Activated CD4-positive, alpha-beta T cell treated with anti-CD3 and anti-CD28 coated beads, Interleukin-2, amount 50 U/mL, for 24 hours (primary cell): ENCODE measurements at places on chromosomes 12 and 14.

DNA sequence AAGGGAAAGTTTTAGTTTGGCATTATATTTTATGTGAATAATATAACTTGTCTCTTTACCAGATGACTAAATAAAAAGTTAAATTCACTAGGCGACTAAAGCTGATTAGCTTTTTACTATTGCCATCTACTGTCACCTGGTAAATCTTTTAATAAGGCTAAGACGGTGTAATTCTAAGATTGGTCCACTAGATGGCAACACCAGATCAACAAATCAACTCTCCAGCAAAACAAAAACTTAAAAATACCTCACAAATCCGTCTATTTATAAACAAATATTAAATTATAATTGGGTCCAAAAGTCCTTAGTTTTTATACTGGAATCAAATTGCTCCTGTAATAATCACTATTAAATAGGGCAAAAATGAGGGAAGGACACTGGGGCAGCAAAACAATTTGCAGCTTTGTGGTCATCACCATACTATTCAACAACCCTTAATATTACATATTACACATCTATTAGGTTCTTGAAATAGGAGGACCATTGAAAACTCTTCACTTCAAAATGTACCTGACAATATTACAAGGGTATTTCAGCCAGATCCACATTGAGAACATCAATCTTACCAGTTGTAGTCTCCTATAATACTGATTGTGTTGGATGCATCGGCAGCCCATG lies 47.9 kb downstream of the GALC start:
- no peak for DNase-seq

DNA sequence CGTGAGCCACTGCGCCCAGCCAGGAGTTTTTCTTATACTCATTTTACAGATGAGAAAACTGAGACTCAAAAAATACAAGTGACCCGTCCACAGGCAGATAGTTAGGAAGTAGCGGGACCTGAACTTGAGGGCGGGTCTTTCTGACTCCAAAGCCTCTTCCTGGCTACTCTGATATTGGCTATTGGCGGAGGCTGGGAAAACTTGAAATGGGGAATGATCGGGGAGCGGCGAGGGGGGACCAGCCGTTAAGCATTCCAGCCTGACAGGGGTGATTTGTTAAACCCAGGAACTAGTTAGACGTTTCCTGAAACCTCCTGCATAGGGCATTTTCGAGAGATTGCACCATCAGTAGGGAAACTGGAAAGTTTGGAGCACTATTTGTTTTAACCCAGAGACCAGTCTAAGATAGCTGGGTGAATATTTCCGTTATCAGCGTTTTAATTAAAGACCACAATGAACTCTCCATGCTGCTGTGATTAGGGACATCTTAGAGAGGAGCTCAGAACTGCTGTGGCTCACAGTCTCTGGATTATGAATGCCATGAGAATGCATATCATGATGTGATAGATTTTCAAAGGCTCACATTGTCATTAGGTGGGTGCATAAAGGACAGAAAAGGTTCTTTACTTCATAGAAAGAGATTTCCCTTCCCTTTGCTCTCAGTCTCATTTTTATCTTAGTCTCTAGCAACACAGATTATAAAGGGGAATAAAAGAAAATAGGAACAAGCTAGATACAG lies 2.5 kb downstream of the NR1H4 start:
- DNase-seq = no peak

GRCh38 chr14:49977126-49977841 lies 84.4 kb downstream of the ARF6 start:
- no peak for DNase-seq

- DNase-seq = no peak
These were observed 3.7 kb upstream of the FAIM2 start for GRCh38 chr12:49907352-49907751.

- DNase-seq = no peak
These were observed 5.7 kb downstream of the TPCN1 start for GRCh38 chr12:113226696-113227568.

DNA sequence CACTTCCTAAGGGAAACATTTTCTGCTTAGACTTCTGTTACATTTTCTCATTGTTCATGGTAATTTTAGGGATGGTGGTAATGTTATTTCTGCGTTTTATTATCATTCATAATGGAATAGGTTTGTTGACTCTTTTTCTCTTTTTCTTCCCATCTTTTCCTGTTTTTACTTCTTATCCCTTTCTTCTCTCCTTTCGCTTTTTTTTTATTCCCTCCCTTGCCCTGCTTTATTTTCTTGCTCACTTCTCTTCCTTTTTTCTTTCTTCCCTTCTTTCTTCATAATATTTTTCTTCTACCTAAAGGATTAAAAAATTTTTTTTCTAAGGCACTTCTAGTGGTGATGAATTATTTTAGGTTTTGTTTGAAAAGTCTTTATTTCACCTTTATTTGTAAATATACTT lies 45.6 kb downstream of the CNOT2 start:
- DNase-seq = no peak

DNA sequence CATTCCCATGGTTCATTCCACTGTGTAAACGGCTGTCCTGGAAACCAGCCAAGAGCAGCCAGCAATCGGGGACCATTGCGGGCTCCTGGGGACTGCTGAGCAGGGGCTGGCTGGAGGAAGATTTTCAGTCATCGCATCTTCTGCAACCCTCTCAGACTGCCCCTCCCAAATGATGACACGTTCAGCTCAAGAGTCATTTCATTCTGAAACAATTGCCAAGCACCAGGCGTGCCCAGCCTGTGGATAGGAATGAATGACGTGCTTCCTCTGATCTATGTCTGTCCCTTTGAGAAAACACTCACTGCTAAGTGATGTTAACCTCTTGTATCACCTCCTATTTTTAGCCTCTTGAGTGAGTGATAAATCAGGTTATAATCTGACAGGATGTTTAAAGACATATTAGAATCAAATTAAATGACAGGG lies 62.0 kb downstream of the NDUFA12 start:
- peak; percentile 3 for DNase-seq

- DNase-seq = no peak
These were observed 5.3 kb upstream of the TSPAN8 start for GRCh38 chr12:71162832-71163763.

DNA sequence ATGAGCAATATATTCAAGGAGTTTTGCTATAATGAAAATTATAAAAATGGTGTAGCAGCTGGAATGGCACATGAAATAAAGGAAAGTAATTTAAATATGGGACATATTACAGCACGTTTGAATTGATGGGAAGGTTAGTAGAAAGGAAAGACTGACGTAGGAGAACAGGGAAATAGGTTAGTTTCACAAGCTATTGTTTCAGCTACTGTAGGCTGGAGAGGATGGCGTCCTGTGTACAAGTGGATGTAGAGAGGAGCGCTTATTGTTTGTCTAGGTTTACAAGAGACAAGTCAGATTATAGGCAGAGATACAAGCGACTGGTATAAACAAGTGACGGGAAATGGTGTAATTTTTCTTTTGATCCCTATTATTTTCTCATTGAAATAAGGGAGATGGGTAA lies 431.2 kb upstream of the PDE3A start:
- DNase-seq = no peak

- DNase-seq = no peak
These were observed 21.8 kb downstream of the AHNAK2 start for GRCh38 chr14:104956290-104956890.

- no peak for DNase-seq
These were observed 1.5 kb downstream of the MTERF2 start for GRCh38 chr12:106985479-106985878.

- DNase-seq = no peak
These were observed 38.6 kb downstream of the VWF start for GRCh38 chr12:6085841-6086240.

DNA sequence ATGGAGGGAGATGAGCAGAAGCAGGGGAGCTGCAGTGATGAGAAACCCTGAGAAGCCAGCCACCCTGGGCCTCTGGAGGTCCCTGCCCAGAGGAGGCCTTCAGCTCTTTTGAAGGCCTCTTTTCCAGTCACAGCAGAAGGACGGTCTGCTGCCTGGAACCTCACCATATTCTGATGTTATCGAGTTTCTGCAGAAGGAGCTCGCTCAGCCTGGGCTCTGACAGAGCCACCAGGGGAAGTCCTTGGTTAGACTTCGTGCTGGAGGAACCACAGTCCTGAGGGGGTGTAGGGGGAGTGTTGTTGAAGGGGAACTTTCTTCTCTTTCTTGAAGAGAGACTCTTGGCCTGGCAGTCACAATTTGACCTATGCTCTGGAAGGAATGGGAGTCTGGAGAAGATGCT lies 25.1 kb upstream of the BATF start:
- no peak for DNase-seq

DNA sequence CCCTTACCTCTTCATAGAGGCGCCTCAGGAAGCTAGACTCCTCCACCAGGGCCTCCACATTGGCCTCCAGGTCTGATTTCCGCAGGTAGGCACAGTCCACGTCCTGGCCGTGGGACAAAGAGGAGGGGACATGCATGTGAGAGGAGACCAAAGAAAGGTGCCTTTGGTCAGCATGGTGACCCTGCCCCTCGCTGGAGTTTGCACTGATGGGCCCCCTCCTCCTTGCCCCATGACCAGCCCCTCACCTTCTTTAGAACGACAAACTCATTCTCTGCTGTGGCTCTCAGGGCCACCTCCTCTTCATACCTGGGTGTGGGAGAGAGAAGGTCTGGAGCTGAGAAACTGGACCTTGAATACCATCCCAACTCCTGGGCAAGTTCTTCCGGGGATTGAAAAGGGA lies 3.2 kb downstream of the KRT85 start:
- no peak for DNase-seq

GRCh38 chr12:5661811-5662210 lies 229.9 kb downstream of the NTF3 start:
- no peak for DNase-seq

- no peak for DNase-seq
These were observed 362.1 kb downstream of the GALC start for GRCh38 chr14:87630846-87631245.

- no peak for DNase-seq
These were observed 178.5 kb downstream of the CALM1 start for GRCh38 chr14:90575336-90575735.

DNA sequence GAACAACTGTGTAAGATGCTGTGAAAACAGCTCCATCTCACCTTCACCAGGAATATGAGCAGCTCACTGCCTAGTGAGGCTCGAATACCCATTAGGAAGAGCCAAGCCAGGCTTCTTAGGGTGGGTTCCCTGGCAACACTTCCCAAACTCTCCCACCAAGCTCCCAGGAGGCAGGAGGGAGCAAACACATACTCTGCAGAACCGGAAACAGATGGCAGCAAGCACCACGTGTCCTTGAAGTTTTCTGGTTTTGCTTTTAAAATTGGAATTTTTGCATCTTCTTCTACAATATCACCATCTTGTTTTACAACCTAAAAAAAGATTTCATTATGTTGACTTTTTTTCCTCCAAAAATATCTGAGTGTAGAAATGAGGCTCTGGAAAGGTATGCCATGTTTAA lies 186.7 kb downstream of the ZFP36L1 start:
- no peak for DNase-seq

DNA sequence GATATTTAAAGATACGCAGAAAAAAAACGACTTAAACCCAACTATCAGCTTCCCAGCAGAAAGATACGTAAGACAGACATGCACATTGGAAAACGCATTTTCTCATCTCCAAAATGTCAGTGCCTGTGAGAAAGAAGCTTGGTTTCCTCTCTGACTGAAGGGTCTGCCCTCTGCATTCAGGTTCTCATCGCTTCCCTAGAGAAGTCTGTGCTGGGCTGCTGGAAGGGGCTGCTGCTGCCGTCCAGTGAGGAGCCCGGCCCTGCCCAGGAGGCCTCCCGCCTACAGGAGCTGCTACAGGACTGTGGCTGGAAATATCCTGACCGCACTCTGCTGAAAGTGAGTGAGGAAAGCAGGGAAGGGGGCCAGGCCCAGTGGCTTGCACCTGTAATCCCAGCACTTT lies 4.7 kb upstream of the PFDN5 start:
- DNase-seq = no peak

DNA sequence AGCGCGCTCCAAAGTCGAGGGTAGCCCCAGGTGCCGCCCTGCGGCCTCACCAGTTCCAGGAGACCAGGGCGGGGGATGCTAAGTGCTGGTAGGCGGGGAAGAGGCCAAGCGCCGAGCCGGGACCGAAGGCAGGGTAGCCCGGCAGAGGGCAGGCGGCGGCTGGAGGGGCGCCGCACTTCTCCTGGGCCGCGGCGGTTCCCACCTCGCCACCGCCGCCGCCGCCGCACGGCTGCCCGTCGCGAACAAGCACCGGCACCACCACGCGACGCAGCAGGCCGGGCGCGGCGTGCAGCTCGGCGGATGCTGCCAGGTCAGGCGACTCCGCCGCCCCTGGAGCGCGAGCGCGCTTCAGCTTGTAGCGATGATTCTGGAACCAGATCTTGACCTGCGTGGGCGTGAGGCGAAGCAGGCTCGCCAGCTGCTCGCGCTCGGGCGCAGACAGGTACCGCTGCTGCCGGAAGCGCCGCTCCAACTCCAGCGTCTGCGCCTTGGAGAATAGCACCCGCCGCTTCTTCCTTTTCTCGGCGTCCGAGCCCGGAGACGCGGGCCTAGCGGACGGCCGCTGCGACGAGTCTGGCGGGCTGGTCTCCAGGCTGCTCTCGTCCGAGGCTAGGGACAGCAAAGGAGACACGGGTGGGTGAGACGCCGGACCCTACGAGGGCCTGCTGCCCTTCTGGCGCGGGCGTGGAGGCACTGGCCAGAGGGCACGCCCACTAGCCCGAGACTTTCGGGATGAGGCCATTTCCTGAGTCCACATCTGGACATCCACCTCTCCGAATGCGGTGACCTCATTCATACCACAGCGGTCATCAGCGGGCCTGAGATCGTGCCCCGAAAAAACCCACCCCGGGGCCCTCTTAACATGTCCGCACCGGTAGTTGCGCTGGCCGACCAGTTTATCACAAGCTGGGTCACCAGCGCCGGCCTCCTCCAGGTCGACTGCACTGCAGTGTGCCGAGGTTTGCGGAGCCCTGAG lies 1.3 kb downstream of the NKX2-8 start:
- DNase-seq = no peak

DNA sequence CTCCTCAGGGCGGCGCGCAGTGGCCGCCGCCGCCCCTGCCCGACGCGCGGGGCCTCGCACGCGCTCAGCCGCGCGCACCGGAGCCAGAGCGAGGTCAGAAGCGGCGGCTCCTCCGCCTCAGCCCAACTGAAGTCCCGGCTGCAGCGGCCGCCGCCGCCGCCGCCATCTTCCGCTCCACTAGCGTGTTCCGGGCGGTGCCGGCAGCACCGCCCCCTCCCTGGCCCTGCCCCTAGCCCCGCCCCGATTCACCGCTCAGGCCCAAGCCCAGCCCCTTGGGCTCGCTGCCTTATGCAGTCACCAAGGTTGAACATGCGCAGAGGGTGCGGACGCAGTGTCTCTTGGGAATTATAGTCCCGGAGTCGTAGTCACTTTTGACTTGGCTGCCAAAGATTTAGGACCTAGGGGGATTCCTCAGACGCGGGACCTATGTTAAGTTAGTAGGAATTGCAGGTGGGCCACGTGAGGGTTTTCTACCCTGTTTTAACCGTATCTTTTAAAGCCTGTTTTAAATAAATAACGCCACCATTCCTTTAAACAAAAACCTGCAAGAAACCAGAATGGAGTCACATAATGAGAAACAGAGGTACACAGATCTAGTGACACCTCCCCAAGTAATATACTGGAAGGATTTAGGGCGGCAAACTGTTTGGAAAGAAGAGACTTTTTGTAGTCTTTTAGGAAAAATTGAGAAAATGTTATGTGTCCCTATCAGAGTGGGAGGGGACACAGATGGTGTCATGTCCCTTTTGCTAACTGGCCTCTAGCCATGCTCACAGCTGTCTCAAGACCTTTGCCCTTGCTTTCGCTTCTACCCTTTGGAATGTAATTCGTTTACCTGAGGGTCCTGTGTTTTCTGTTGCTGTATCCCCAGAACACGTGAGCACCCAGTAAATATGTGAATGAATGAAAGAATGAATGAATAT lies at the start of gene PPTC7:
TSS of gene PPTC7 (minus strand) at position 182 of the 923 bp plus-strand sequence. CDS start 287 bp downstream, outside the sequence.
- peak; percentile 90 for DNase-seq

GRCh38 chr14:40581264-40581663 lies 1025.4 kb upstream of the LRFN5 start:
- DNase-seq = no peak
